ENCODE measurements at places on chromosomes 5 and 9.

DNA sequence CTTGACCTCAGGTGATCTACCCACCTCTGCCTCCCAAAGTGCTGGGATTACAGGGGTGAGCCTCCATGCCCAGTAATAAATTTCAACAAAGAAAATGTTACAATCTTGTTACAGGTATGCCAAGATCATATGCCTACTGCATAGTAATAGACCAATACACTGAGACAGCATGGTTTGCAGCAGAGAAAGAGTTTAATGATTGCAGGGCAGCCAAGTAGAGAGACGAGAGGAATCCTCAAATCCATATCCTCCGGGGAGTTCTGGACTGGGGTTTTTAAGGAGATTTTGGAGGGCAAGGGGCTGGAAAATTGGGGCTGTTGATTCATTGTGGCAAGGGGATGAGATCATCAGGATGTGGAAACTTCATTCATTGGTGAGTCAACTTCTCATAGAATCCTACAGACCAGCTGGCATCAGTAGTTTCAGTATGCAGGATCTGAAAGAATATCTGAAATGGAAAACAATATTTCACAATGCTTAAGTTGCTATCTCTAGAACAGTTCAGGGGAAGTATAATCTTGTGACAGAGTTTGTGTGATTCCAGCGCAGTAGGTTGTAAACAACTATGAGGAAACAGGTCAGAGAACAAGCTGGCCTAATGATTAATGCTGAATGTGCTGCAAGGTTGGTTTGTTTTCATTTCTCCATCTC, 14.8 kb upstream of the TUT7 start:
- peak; percentile 48 for DNase-seq

DNA sequence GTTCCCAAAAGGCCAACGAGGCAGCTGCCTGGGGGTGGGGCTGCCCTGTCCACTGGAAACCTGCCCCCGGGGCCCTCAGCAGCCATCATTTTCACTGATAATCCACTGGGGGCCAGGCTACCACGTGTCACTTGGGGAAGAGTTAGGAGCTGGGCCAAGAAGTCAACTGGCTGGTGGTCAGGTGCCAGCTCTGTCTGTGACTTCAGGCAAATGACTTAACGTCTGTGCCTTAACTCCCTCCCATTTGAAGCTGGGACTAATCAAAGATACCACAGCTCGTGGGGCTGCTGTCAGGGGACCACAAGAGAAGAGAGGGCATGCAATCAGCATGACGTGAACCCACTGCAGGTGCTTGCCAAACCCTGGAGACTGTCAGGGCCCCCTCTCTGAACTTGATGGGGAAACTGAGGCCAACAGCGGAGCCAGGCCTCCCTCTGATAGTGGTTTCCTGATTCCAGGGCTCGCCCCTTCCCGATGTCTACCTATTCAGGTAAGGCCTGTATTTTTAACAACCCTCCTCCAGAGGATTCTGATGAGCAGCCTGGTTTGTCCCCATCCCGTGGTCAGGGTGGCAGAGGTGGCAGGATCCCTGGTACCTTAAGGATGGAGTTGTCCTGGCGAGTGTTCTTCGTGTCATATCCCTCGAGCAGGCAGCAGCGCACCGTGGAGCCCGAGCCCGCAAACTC, 12.3 kb upstream of the DPM2 start:
- DNase-seq = no peak

- no peak for DNase-seq
These were observed 1495.2 kb downstream of the MAT2B start for GRCh38 chr5:165000479-165001190.

DNA sequence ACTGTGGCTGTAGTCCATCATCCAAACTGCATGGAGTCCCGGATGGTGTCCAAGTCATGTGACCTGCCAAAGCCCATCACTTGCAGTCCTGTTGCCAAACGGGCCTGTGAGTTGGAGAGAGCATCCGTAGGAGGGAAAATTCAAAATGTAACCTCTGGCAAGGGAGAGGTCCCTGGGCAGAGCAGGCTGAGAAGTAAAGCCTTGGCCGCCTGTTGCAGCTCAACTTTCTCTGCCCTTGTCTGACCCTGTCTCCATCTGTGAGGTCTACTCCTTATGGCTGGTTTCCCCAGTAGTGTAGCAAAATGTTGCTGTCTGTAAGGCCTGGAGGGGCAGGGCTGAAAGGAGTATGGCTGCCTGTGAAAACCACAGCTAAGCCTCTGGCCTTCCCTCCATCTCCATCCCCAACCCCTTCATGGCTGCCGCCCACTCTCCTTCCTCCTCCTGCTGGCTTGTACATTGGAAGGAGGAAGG, 163.5 kb downstream of the SEMA6A start:
- no peak for DNase-seq

GRCh38 chr5:56831773-56832172, 16.4 kb downstream of the MAP3K1 start:
- no peak for DNase-seq
